Mucosa of gallbladder (tissue), 1 donor: ENCODE measurements at places on chromosomes 13 and 19.

- DNase-seq, result no peak
Measured at GRCh38 chr13:111469916-111470506, 149.6 kb downstream of the TEX29 start.

- DNase-seq, result no peak
Measured at GRCh38 chr19:20397292-20397691, 168.3 kb downstream of the ZNF737 start.

- no peak for DNase-seq
Measured at GRCh38 chr13:45335397-45336024, 5.5 kb downstream of the TPT1 start.

DNA sequence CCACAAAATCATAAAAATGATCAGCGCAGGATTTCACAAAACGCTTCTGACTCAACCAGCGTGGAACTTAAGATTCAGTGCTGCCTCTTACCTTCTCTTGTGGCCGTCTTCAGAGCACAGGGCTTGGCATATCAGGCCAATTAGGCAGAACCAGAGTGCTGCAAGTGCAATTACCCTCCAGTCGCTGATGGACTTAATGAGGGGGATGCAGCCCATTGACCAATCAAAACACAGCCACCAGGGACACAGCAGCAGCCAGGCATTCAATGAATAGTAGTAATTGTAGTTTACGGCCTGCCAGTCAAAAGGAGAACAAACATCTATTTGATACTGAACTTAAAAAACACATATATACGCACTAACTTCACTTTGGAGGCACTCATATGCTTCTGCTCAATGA lies 38.2 kb downstream of the TMTC4 start:
- no peak for DNase-seq

- DNase-seq, result no peak
Measured at GRCh38 chr13:54647275-54647674, 1618.7 kb downstream of the OLFM4 start.

DNA sequence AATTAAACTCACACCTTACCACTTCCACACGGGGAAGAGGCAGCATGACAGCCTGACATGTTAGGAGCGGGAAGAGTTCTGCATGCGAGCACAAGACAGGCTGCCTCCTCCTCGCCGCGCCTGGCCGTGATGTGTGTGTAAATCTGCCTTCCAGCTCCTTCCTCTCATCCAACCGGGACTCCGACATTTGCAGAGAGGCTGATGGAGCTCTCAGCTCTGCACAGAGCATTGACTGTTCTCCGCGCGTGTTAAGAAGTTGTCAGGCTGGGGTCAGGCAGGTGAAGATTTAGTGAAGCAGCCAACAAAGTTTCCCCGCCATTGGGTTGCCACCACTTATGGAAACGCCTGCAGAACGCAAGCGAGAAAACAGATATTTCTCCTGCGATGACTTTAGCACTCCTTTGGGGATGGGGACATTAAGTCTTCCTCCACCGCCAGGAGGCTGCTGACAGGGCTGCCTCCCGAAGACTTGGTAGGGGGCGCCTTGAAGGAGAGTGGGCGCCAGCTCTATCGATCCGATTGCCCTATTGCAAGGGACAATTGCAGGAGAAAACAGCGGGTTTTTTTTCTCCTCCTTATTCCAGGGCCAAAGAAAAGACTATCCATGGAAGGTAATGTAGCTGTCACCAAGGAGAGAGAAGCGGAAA lies 213.9 kb upstream of the TSHZ3 start:
- DNase-seq, result no peak

DNA sequence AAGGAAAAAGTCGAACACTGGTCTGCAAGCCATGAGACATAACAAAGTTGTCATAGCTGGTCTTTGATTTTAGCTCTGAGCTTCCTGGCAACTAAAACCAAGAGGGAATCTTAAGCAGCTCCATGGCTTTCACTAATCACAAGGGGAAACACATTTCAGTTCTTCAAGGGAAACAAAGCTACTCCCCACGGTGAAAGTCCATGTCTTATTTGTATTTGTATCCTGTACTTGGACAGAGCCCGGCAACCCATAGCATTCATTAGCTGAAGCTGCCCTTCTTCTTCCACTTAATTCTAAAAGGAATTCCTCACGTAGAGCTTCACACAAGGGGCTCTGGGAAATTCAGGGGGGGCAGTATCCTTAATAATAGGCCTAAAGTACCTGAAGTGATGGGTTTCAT lies 128.9 kb downstream of the RGCC start:
- DNase-seq, result no peak

DNA sequence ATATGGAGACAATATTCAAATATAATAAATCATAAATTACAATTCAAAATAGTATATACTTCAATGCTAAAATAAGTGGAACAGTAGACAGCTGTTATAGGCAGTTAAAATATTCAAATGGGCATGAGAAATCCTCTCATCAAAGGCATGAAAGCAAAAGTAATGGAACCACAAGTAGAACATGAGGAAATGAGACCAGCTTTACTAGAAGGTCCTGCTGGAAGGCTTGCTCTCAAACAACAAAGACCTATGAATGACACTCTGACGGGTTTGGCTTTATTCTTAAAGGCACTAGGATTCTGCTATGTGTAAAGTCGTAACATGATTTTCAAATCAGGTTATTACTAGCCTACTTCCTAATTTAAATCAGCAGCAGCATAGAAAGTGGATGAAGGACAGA lies 148.1 kb downstream of the VWA8 start:
- DNase-seq, result no peak

DNA sequence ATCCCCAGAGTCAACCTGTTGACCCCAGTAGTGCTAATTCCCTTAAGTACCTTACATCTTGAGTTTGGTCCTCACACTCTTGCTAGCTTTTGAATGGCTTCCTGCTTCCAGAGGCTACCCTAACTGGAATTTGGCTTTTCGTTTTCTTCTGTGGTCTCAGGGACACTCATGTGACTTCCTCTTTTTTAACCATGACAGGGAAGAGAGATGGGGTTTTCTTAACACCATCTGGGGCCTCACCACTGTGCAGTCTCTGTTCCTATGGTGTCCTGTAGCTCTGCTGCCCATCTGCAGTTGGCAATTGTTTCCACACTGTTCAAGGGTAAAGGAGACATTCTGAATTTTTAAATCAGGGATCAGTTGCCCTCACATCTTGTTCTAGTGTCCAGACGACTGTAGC lies 66.7 kb downstream of the SLC10A2 start:
- DNase-seq, result no peak

GRCh38 chr13:33918199-33918932 lies 100.4 kb downstream of the RFC3 start:
- DNase-seq, result no peak

GRCh38 chr13:64506246-64506645 lies 2723.9 kb downstream of the PCDH9 start:
- DNase-seq, result no peak

- DNase-seq, result no peak
Measured at GRCh38 chr19:5718037-5718578, 1.8 kb downstream of the LONP1 start.

GRCh38 chr13:113620036-113620796 lies 35.7 kb downstream of the TFDP1 start:
- DNase-seq, result no peak

GRCh38 chr13:39935155-39935554 lies 279.7 kb downstream of the COG6 start:
- no peak for DNase-seq

DNA sequence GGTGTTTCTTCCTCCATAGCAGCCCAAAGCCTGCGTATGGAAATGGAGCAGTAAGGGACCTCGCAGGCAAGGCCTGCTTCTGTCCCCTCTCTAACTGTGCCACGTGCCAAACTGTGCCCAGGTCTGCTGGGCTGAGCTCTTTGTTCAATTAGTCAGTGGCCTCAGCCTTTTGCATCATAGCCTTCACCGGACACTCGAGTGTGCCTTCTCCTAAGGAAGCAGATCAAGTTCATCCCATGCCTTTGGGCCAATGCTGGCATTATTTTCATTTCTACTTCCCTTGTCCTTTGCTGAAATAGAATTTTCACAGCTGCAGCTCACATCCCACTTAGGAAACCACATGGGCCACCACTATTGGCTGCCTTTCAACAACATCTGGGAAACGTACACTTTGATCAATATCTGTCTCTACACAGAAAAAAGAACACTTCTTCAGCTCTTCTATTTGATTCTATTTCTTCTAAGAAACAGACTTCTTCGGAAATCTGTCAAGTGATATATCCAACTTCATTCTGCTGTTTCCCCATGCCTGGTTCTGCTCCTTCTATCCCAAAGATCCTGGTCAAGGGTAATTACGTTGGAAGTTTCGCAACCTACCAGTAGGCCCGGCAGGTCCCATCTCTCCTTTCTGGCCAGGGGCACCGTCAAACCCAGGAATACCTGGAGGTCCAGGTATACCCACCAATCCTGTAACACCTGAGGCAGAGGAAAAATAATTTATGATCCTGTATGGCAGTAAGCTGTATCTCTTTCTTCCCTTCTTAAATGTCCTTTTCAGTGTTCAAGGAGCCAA lies 143.9 kb downstream of the COL4A1 start:
- no peak for DNase-seq
